Left lung (tissue), 14 donors: ENCODE measurements at places on chromosomes 2 and 18. TPM values are rescaled to one million over a fixed set of nuclear protein-coding genes. Genes with fewer than 3 reads are reported as not detected.

Gene NGEF
- total RNA-seq: 0.71 TPM

Gene ELOA2
- total RNA-seq: not detected

Gene MBP
- total RNA-seq: 40.5 TPM

Gene CFAP53
- total RNA-seq: 2.3 TPM

Gene GALNT3
- 37.7 TPM for total RNA-seq

Gene PPIG
- total RNA-seq: 40.8 TPM

Gene MAPK4
- total RNA-seq: 0.89 TPM

Gene SLC9A4
- total RNA-seq: not detected

Gene PRKAG3
- not detected for total RNA-seq

Gene SERPINB11
- not detected for total RNA-seq

Gene MARCHF7
- total RNA-seq: 83.1 TPM

Gene SEPTIN10
- total RNA-seq: 66.6 TPM

DNA sequence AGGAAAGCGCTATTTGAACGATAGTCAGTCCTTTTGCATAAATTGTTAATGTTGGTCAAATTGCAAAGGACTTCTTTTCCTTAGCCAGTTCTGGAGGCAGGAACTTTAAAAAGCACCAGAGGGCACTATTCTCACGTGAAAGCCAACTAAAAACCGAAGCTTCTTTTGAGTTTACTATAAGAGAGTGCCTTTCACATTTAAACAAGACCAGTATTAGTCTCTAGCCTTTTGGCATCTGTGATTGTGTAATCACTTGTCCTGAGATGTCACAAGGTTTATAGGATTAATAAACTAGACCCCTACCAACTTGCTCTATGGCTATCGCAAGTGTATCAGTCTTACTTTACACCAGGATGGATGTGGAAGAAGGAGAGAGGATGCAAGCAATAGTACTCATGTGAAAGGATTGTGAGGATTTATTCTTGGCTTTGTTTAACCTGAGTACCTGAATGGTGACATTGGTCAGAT, 14.4 kb upstream of the STAT4 start:
- peaks cover 29% of the 10 kb centered on the region for H3K4me1 ChIP-seq
- DNase-seq: peak; percentile 75
- H3K27me3 ChIP-seq: no peaks in the 10 kb centered on the region
- no peak overlapping the region for H3K4me3 ChIP-seq
- peak overlapping the region; percentile 20 for H3K27ac ChIP-seq
- H3K36me3 ChIP-seq: no peaks in the 10 kb centered on the region

- H3K4me1 ChIP-seq: no peaks in the 10 kb centered on the region
- no peaks in the 10 kb centered on the region for H3K36me3 ChIP-seq
- no peaks in the 10 kb centered on the region for H3K27me3 ChIP-seq
- H3K27ac ChIP-seq: no peak overlapping the region
- no peak overlapping the region for H3K4me3 ChIP-seq
- DNase-seq: no peak
Observed at GRCh38 chr2:185384822-185385560, 353.6 kb upstream of the FSIP2 start.

- H3K4me3 ChIP-seq: no peak overlapping the region
- H3K36me3 ChIP-seq: no peaks in the 10 kb centered on the region
- no peaks in the 10 kb centered on the region for H3K27me3 ChIP-seq
- no peak overlapping the region for H3K27ac ChIP-seq
- no peaks in the 10 kb centered on the region for H3K4me1 ChIP-seq
- DNase-seq: no peak
Observed at GRCh38 chr2:184534986-184535385, 63.3 kb upstream of the ZNF804A start.

GRCh38 chr18:46035696-46036680, 36.1 kb downstream of the PSTPIP2 start:
- H3K4me1 ChIP-seq: no peaks in the 10 kb centered on the region
- no peak overlapping the region for H3K4me3 ChIP-seq
- H3K36me3 ChIP-seq: no peaks in the 10 kb centered on the region
- no peak for DNase-seq
- H3K27ac ChIP-seq: no peak overlapping the region

DNA sequence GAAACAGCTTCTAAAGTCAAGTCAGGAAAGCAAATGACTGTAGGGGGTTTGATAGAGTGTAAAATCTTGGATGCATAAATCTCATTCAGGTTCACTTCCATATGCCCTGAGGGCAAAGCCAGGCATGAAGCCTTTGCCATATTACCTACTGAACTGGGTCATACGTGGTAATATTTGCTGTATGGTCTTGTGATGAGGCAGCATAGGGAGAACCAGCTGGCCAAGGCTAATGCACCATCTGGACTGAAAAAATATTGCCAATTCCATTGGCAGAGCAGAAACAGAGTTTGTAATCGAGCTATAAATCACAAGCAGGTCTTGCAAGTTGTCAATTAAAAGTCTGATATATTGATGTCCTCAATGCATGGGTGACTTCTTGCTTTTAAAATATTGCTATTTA, 243.8 kb downstream of the ERBB4 start:
- DNase-seq: no peak
- no peaks in the 10 kb centered on the region for H3K27me3 ChIP-seq
- H3K4me3 ChIP-seq: no peak overlapping the region
- no peaks in the 10 kb centered on the region for H3K36me3 ChIP-seq
- no peak overlapping the region for H3K27ac ChIP-seq

DNA sequence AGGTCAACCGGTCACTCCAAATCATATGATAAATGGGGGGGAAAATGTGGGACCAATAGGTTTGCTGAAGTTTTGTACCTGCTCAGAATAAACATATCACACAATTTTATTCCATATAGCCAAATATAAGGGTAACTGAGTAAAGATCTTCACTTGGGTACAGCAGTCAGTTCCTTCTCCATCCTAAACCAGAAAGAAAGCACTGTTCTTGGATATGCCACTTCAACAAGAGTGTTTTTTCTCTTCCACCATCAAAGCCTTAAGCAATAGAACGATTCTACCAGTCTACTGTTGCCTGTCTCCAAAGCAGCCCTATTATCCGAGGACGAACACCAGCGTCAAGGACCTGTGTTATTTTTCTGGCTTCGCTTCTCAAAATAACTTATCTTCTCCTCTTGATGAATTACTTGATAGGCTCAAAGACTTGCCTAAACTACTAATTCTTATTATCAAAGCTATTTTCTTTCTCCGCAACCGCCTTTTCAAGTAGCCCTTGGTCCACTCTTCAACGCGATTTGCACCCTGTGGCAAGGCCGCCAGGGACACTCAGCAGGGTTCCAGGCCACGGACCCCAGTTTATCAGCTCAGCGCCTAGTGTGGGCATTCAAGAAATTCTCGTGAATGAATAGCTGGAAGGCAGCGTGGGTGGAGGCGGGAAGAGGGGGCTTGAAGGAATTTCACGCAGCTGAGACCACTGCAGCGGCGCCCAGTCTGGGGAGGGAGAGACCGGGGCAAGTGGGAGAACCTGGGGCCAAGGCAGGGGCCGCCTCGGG, 646 bp downstream of the ALS2 start:
- H3K36me3 ChIP-seq: no peaks in the 10 kb centered on the region
- peak overlapping the region; percentile 88 for H3K27ac ChIP-seq
- no peak for DNase-seq

DNA sequence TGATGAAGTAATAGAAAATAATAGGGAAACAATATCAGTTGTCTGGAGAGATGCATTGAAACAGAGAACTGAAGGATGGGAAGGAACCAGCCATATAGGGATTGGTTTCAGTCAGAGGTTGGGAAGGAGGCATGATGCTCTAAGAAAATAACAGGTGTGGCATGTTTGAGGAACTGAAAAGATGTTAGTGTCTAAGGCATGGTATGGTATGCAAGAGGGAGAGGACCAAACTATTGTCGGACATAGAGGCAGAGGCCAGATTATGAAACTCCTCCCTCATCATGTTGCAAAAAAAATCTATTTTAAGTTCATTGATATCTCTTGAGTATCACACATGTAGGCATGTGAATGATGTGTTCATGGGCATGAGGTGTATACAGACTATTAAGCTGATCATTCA, 48.9 kb upstream of the EMILIN2 start:
- H3K4me3 ChIP-seq: no peak overlapping the region
- no peaks in the 10 kb centered on the region for H3K4me1 ChIP-seq
- H3K27me3 ChIP-seq: no peaks in the 10 kb centered on the region
- no peak overlapping the region for H3K27ac ChIP-seq

DNA sequence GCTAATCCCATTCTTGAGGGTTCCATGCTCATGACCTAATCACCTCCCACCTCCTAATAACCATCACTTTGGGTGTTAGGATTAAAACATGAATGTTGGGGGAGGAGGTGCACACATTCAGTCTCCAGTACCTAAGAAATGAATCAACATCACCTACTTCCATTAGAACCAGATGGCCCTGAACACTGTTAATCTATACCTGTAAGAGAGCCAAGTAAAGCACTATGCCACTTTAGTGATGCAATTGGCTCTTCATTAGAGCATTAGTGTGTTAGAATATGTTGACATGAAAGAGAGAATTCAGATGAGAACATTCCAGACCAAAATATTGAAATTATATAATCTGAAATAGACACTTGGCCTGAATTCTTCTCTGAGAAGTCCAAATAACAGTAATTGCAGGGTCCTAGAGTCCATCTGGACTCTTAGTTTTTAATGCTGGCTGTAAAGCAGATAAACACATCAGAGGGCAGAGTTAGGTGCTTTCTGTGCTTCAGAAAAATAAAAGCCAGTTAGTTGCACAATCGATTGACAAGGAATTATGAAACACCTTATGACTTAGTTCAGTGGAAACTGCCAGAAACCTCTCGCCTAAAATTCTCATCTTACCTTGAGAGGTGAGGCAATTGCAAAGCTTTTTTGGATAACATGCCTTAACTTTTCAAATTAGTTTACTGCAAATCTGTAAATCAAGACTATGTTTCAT, 923.7 kb downstream of the SLC4A3 start:
- H3K4me1 ChIP-seq: no peaks in the 10 kb centered on the region
- no peak overlapping the region for H3K27ac ChIP-seq
- no peaks in the 10 kb centered on the region for H3K36me3 ChIP-seq
- no peaks in the 10 kb centered on the region for H3K27me3 ChIP-seq

GRCh38 chr2:165471349-165471950, 2.0 kb downstream of the CSRNP3 start:
- H3K4me1 ChIP-seq: no peaks in the 10 kb centered on the region
- H3K27me3 ChIP-seq: no peaks in the 10 kb centered on the region
- no peak for DNase-seq

GRCh38 chr18:76977684-76978232, 154.8 kb downstream of the MBP start:
- no peaks in the 10 kb centered on the region for H3K27me3 ChIP-seq
- peaks cover 7% of the 10 kb centered on the region for H3K36me3 ChIP-seq
- no peak for DNase-seq
- H3K4me3 ChIP-seq: no peak overlapping the region
- no peak overlapping the region for H3K27ac ChIP-seq

- H3K4me1 ChIP-seq: no peaks in the 10 kb centered on the region
- no peak overlapping the region for H3K4me3 ChIP-seq
- no peak overlapping the region for H3K27ac ChIP-seq
- H3K36me3 ChIP-seq: no peaks in the 10 kb centered on the region
- no peak for DNase-seq
Observed at GRCh38 chr2:54000524-54000923, 29.7 kb upstream of the PSME4 start.

GRCh38 chr2:205375461-205376448, 306.5 kb upstream of the NRP2 start:
- H3K36me3 ChIP-seq: no peaks in the 10 kb centered on the region
- no peak for DNase-seq
- no peaks in the 10 kb centered on the region for H3K4me1 ChIP-seq
- no peaks in the 10 kb centered on the region for H3K27me3 ChIP-seq
- H3K27ac ChIP-seq: no peak overlapping the region

GRCh38 chr2:73640511-73640911, 1.7 kb downstream of the NAT8 start:
- H3K36me3 ChIP-seq: no peaks in the 10 kb centered on the region
- H3K27me3 ChIP-seq: no peaks in the 10 kb centered on the region
- DNase-seq: no peak
- H3K4me1 ChIP-seq: no peaks in the 10 kb centered on the region

DNA sequence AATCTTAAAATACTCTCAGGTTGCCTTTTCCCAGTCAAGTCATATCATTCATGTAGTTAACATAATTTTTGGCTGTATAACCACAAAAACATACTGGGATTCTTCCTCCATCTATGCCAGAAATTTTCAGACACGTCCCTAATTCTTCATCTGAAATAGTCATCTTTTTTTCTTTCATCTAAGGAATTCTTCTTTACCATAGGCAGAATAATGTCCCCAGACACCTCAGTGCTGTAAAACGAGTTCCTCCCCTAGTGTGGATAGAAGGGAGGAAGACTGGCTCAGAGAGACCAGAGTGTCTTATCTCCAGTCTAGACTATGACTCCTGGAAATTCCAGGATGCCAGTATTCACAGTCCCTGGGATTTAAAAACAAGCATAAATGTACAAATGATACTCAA, 127.8 kb downstream of the MREG start:
- no peaks in the 10 kb centered on the region for H3K4me1 ChIP-seq
- H3K36me3 ChIP-seq: no peaks in the 10 kb centered on the region
- no peak overlapping the region for H3K27ac ChIP-seq
- no peaks in the 10 kb centered on the region for H3K27me3 ChIP-seq

GRCh38 chr18:76443519-76444445, 51.3 kb downstream of the ZNF516 start:
- H3K4me3 ChIP-seq: no peak overlapping the region
- H3K4me1 ChIP-seq: peaks cover 42% of the 10 kb centered on the region
- peaks cover 41% of the 10 kb centered on the region for H3K36me3 ChIP-seq
- no peak overlapping the region for H3K27ac ChIP-seq

- H3K27me3 ChIP-seq: no peaks in the 10 kb centered on the region
- no peak for DNase-seq
- H3K27ac ChIP-seq: no peak overlapping the region
- no peak overlapping the region for H3K4me3 ChIP-seq
- H3K4me1 ChIP-seq: no peaks in the 10 kb centered on the region
- no peaks in the 10 kb centered on the region for H3K36me3 ChIP-seq
Observed at GRCh38 chr18:23897733-23898132, 116.8 kb upstream of the TTC39C start.

DNA sequence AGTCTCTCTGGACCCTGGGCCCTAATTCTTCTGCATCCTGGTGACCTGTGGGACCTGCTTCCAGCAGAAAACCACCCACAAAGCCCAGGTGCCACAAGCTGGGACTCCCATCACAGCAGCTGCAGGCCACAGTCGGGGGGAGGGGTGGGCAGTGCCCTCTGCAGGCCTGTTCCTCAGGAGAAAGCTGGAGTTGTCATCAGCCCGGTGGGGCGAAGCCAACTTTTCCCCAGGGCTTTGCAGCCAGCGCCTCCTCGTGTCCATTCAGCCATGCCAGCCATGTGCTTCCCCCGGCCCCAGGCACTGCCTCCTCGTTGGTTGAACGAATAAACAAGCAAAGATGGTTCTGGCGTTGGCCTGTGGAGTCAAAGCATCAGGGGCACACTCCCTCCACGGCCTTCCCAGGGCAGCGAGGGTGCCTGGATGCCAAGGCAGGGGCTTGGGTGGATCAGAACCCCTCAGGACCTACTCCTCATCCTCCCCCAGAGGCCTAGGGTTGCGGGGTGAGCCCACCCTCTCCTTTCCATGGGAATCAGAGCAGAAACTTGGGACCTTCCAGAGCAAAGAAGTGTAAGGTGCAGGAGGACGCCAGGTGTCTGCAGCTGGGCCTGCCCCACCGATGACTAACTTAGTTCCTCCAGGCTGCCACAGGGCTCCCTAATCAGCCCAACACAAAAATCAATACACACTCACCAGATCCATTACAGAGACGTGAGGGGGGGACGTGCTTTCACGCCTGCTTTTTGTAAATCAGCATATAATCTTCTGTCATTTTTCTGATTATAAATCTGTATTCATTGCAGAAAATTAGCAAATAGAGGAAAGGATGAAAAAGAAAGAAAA, 75.7 kb upstream of the RAB6C start:
- no peaks in the 10 kb centered on the region for H3K27me3 ChIP-seq
- DNase-seq: no peak
- H3K27ac ChIP-seq: no peak overlapping the region
- H3K36me3 ChIP-seq: no peaks in the 10 kb centered on the region
- H3K4me1 ChIP-seq: no peaks in the 10 kb centered on the region
